ENCODE measurements at places on chromosomes 2 and 18.

DNA sequence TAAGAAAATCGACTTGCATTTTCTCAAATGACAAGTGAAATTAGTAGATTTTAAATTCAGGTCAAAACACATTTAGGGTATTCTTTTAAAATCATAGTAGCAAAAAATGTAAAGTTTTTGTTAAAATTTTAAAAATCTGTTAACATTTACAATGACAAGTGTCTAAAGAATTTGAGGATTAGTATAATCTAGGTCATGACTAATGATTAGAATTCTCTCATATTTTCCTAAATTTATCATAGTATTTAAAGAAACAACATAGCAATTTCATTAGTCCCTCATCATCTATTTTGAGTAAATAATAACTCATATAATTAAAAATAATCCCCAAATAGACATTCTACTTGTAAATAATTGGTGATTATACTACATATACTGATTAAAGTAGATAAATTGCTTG is 23.6 kb downstream of the THUMPD2 start:
- no peak for DNase-seq

- DNase-seq, result no peak
These were observed 104.2 kb downstream of the SPTBN1 start for GRCh38 chr2:54560146-54560881.

DNA sequence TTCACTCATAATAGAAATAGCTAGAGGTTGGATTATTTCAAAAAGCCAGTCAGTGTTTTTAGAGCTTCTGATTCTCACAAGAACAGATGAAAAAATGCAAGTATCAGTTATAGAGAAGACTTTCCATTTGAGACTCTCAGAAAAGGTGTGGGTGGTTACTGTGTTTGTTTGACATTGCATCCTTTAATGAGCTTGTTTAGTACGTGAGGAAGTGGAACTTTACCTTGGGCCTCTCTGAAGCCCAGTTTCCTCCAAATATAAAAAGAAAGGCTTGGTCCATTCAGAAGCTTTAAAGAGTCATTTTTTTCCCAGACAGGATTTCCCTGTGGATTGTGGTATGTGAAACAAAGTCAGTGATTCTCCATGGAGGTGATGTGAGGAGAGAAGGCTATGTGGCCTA is 89.9 kb upstream of the RANBP2 start:
- DNase-seq, result no peak

DNA sequence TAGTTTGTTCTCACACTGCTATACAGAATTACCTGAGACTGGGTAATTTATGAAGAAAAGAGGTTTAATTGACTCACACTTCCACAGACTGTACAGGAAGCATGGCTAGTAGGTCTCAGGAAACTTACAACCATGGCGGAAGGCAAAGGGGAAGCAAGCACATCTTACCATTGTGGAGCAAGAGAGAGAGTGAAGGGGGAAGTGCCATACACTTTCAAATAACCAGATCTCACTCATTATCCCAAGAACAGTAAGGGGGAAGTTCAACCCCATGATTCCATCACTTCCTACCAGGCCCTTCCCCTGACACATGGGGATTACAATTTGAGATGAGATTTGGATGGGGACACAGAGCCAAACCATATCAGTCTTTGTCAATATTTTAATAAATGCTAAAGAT is 5.0 kb upstream of the CRYGB start:
- no peak for DNase-seq

DNA sequence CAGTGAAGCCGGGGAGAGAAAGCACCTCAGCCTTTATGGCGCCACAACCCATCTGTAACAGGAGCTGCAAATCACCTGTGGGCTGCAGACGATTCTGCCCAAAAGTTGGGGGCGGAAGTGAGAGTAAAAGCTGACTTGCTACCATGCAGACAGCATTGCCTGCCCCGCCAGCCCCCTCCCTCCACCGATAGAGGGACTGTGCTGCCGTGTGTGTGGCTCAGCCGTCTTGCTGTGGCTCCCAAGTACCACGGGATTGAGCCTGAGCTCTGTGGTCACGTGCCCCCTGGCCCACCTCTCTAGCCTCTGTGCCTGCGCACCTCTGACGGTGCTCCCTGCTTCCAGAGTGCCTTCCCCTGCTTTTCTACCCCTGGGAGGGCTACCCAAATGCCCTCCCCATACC is 79.6 kb downstream of the GLI2 start:
- DNase-seq, result no peak

GRCh38 chr2:30425326-30425725 is 21.7 kb upstream of the LCLAT1 start:
- DNase-seq, result no peak

- no peak for DNase-seq
These were observed 53.0 kb downstream of the EPHA4 start for GRCh38 chr2:221518935-221519625.

- no peak for DNase-seq
These were observed 109.6 kb upstream of the CDC42EP3 start for GRCh38 chr2:37781028-37781427.

DNA sequence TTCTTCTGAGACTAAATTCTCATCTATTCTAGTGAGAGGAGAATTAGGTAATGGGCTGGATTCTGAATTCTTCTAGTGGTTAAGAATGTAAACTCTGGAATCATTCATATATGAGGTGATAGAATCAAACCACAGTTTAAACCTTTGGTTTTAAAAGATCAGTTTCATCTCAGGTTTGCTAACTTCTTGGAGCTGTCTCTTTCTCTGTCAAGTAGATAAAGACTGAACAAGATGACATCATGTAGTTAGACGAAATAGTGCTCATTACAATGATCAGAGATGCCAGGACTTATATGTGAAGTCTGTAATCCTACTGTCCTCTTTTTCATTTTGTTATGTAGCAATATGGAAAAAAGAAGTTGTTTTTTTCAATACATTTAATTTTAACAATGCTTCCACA is 4.9 kb downstream of the CEBPZOS start:
- DNase-seq, result no peak

DNA sequence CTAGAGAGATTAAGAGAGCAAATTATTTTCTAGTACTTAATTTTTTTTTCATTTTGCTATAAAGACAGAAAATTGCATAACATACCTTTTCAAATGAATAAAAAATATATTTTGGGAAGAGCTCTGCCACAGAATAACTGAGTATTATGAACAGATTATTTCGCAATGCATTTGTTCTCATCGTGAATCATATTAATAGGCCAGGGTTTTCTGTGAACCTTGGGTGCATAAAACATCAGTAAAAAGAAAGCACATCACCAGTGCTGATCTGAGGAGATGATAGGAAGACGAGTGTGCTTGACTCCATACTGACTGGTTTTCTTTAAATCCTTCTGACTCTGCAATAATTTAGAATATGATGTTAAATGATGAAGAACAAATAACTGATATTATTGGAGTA is 409.1 kb downstream of the CPS1 start:
- no peak for DNase-seq

DNA sequence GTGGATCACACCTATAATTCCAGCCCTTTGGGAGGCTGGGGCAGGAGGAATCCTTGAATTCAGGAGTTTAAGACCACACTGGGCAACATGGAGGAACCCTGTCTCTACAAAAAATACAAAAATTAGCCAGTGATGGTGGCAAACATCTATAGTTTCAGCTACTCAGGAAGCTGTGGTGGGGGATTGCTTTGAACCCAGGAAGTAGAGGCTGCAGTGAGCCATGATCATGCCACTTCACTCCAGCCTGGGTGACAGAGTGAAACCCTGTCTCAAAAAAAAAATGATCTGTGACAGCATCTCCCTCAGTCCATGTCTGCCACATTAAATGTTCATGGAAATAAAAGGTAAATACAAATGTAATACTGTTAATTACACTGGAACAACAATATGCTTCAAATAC is 121.4 kb upstream of the COL5A2 start:
- DNase-seq, result no peak

DNA sequence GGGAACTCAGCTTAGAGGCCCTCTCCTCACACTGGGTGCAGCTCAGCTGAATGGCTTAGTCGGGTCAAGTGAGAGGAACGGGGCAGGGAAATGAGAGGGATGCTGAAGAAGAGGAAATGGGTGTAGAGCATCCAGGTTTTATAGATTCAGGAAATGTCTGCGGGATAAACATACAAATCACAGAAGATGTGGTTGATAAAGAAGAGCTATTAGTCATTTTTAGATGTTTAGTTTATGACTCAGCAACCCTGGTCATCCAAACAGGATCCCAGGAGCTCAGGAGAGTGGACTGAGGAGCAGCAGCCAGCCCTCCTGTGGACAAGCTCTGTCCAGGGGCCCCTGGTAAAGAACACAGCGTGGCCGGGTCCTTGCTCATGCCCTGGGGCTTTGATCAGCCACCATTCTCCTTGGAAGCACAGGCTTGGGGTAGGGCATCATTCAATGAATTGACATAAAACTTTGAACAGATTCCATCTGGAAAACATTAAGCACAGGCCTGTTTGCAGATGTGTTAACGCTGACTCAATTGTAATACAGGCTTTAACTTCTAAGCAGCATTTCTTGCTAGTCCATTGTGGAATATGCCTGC is 83.0 kb downstream of the NPAS2 start:
- DNase-seq, result no peak

GRCh38 chr2:96095116-96095636 is 21.2 kb downstream of the ADRA2B start:
- DNase-seq, result peak; percentile 12

- peak; percentile 94 for DNase-seq
These were observed 1.1 kb downstream of the COBLL1 start for GRCh38 chr2:164840458-164840929.

- no peak for DNase-seq
These were observed 68.8 kb downstream of the DOK6 start for GRCh38 chr18:69469444-69469919.

- no peak for DNase-seq
These were observed 23.3 kb upstream of the SSB start for GRCh38 chr2:169775354-169775753.

DNA sequence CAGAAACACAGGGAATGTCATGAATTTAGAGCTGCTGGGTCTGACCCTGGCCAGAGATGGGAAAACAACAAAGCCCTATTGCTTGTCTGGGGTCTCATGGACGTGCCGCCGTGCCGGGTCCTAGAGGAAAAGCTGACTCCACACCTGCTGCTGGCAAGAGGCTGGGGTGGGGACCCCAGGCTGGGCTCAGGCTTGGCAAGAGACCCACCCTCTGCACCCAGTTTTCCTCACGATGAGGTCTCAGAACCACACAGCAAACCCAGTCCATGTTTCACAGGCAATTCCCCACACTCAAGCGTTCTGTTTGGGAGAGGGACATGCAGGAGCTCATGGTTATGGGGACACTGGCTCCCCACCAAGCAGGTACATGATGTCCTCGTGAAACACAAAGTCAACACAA is 367.3 kb upstream of the SALL3 start:
- no peak for DNase-seq

GRCh38 chr2:111523009-111523408 is 361.0 kb downstream of the ANAPC1 start:
- DNase-seq, result no peak

- peak; percentile 27 for DNase-seq
These were observed 16.7 kb upstream of the STAT1 start for GRCh38 chr2:191030521-191031154.

GRCh38 chr2:17935242-17935885 is 56.9 kb downstream of the KCNS3 start:
- DNase-seq, result no peak

DNA sequence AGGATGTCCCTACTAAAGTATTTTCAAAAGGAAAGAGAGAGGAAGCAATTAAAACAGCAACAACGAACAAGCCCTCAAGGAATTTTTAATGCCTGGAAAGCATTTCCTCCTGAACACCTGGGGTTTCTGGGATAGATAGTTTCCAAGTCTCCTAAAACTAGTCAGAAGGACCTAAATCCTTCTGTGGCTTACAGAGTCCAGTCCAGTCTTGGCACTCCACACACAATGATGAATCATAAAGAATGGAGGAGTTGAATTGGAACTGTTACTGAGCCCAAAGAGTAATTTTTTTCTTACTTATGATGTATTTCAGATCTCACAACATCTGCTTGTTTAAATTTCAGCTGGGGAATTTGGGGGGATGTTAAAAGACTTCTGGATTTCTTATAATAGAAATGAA is 144.6 kb upstream of the SETBP1 start:
- DNase-seq, result no peak

- no peak for DNase-seq
These were observed 154.0 kb downstream of the CLIP4 start for GRCh38 chr2:29269095-29269764.

- DNase-seq, result peak; percentile 14
These were observed 422.0 kb downstream of the GALR1 start for GRCh38 chr18:77671456-77672167.

GRCh38 chr2:19346983-19347618 is 11.3 kb downstream of the OSR1 start:
- no peak for DNase-seq

- no peak for DNase-seq
These were observed 42.1 kb downstream of the NPAS2 start for GRCh38 chr2:100862081-100862480.

- DNase-seq, result no peak
These were observed 6.8 kb downstream of the ZNF397 start for GRCh38 chr18:35247412-35248249.

DNA sequence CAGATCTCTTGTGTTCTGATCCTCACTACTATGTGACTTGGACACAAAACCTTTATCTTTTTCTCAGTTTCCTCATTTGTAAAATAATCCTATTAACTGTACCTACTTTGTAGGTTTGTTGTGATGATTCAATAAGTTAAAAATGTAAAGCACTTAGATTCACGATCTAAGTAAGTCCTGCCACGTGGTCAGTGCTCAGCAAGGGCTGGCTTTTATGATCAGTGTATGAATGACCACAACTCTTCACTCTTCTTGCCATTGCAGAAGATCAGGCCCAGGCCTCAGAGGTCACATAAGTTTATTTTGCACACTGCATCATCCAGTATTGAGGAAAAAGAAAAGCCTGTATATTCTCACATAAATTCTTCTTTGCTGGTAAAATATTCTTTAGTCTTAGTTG is 1192.5 kb upstream of the ACVR2A start:
- no peak for DNase-seq

DNA sequence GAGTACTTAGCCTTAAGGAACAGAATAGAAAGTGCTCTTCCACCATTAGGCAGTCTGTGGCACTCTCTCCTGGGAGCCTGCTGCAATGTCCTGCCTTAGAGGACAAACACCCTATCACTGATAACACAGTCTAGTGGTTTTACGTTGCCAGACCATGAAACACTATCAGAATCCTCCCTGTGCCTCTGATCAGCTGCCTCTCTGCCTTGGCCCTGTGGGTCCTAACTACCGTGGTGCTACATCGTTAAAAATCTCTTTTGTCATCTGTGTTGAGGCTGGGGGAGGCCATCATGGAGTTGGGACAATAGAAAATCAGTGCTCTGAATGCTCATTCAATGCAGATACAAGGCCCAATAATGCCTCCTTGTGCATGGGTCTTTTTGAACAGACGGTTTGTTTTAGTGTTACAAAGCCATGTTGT is 11.9 kb upstream of the APCDD1 start:
- no peak for DNase-seq
